ENCODE measurements at places on chromosomes 2 and 18.

DNA sequence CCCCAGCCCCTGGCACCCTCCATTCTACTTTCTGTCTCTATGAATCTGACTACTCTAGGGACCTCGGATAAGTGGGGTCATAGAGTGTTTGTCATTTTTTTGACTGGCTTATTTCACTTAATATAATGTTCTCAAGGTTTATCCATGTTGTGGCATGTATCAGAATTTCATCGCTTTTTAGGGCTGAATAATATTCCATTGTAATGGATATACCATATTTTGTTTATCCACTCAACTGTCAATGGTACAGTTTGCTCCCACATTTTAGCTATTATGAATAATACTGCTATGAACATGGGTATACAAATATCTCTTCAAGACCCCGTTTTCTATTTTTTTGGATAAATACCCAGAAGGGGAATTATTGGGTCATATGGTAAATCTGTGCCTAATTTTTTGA lies 7.4 kb downstream of the TRAF3IP1 start:
- no peak for DNase-seq

- no peak for DNase-seq
These were observed 1.1 kb upstream of the DUSP2 start for GRCh38 chr2:96146153-96146880.

DNA sequence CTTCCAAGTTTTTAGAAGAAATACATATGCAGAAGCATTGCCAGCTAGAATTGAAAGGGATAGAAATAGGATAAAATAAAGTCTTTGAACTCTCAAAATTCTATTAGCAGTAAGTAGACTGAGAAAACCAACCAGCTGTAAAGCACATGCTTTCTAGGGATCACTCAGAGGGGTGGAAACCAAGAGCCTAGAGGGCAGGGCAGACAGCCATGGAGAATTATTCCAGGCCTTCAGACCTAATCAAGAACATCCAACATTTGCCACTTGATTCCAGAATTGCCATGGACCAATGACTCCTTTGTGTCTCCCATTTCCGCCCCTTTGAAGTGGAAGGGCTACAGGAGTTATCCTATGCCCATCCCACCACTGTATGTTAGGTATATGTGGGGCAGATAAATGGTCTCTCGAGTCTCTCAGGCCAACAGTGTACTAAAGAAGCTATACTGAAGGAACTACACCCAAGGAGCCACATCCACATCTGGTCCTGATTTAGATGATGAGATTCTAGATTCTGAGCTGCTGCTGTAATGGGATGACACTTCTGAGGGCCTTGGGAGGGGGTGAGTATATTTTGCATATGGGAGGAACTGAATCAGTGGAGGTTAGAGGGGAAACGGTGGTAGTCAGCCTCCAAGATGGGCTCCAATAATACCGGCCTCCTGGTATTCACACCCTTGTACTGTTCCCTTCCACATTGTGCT lies 4.0 kb downstream of the FARSB start:
- no peak for DNase-seq

GRCh38 chr2:113201496-113202304 lies 27.9 kb downstream of the PSD4 start:
- no peak for DNase-seq

GRCh38 chr2:204359076-204359475 lies 186.2 kb upstream of the PARD3B start:
- no peak for DNase-seq
